B cell (primary cell): ENCODE measurements at places on chromosomes 1 and 21. TPM values are rescaled to one million over a fixed set of nuclear protein-coding genes. Genes with fewer than 3 reads are reported as not detected.

DNA sequence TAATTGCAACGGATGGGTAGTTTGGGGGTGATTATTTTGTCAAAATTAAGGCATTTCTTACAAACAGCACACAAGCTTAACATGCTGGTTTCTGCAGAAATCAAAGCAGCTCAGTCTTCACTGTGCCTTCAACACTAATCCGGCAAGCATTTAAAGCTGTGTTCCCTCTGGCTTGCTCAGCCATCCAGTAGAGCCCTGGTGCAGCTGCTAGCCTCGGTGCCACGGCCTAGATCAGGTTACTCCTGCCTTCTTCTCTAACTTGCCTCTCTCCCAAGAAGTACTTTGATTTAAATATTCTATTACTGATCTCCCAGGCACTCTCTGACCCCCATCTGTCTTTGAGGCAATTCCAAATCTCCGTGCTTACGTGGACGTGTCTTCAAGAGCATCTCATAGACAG, 85.6 kb downstream of the GREM2 start:
- no peak for DNase-seq
- H3K27ac ChIP-seq, result no peak overlapping the region
- no peaks in the 10 kb centered on the region for H3K4me1 ChIP-seq
- no peaks in the 10 kb centered on the region for H3K36me3 ChIP-seq
- no peak overlapping the region for H3K4me3 ChIP-seq
- no peaks in the 10 kb centered on the region for H3K27me3 ChIP-seq

SPRR2G gene
- not detected in 2 replicates for polyA plus RNA-seq

HENMT1 gene
- 4.2 and 4.7 TPM in 2 replicates for polyA plus RNA-seq

- no peak for DNase-seq
- H3K27ac ChIP-seq, result no peak overlapping the region
- no peaks in the 10 kb centered on the region for H3K4me1 ChIP-seq
- H3K36me3 ChIP-seq, result peaks cover 18% of the 10 kb centered on the region
These were observed 28.3 kb downstream of the MTF2 start for GRCh38 chr1:93107395-93107794.
